Spinal cord (tissue), 10 donors: ENCODE measurements at places on chromosomes 1 and 21.

GRCh38 chr1:205047764-205048231 lies 4.8 kb downstream of the CNTN2 start:
- no peak for DNase-seq
- H3K36me3 ChIP-seq = peaks cover 3% of the 10 kb centered on the region
- H3K27ac ChIP-seq = no peak overlapping the region
- no peak overlapping the region for H3K4me3 ChIP-seq
- peaks cover 72% of the 10 kb centered on the region for H3K4me1 ChIP-seq

- no peaks in the 10 kb centered on the region for H3K36me3 ChIP-seq
- H3K4me1 ChIP-seq = peaks cover 8% of the 10 kb centered on the region
Measured at GRCh38 chr21:45248893-45249381, 38.8 kb downstream of the POFUT2 start.

DNA sequence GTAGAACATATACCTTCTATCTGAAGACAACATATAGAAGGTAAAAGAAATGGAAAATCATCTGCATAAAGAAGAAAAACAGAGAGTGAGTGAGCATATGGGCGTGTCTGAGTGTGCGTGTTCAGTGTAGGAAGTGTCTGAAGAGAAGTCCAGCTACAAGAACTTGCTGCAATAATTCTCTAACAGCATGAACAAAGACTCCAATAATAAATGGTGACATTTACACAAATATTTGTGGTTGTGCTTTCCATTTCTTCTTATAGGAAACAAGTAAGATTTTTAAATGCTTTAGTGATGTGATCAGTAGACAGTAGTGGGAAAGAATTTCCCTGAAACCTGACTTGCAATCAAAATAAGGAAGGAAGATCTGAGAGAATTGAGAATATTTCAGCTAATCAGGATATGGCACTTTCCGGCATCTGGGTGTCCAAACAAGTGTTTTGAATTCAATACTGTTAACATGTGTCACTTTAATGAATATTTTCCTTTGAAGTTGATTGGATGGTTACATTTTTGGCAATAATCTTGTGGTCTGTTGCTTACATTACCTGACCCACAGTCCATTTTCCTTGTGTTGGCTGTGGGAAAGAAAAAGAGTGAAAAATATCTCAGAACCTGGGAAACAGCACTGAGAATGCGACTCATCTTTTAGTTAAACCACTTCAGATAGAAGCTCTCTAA lies 154.0 kb downstream of the TGFB2 start:
- H3K27ac ChIP-seq = peak overlapping the region; percentile 35
- DNase-seq = no peak
- H3K27me3 ChIP-seq = no peaks in the 10 kb centered on the region
- no peaks in the 10 kb centered on the region for H3K4me1 ChIP-seq
- H3K4me3 ChIP-seq = peak overlapping the region; percentile 19

GRCh38 chr21:31886915-31887314 lies 14.1 kb downstream of the HUNK start:
- no peak for DNase-seq
- H3K4me1 ChIP-seq = peaks cover 5% of the 10 kb centered on the region
- no peaks in the 10 kb centered on the region for H3K27me3 ChIP-seq
- no peaks in the 10 kb centered on the region for H3K36me3 ChIP-seq
- no peak overlapping the region for H3K27ac ChIP-seq

DNA sequence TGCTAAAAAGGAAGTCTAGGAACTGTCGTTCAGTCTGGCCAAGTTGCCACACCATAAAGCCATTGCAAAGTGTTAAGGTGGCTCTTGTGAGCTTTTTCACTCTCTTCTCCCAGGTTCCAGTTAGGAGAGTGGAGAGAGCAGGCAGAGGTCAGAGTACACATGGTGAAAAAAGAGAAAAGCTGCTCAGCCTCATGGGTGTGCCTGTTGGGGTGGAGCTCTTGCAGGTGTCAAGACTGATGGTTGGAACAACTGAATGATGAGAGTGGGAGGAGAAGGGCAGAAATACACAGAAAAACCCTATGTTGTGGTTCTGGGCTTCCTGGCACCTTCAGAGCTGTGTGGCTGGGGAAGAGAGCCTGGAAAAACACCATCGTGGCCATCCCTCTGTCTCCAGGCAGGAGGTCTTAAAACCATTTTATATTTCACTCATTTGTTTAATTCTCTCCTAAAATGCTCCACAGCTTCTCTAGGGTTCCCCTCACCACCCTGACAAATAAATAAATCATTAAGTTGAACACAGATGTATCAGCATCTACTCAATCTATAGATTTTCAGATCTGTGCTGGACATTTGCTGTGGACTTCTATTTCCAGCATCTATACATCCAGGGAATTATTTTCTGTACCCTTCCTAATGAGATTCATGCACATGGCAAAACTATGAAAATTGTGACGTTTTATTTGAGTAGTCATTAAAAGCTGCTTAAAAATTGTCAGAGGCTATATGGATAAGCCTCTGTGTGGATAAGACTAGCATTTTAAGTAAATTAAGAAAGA lies 17.5 kb downstream of the UBASH3A start:
- H3K27ac ChIP-seq = no peak overlapping the region
- no peak for DNase-seq
- H3K4me3 ChIP-seq = no peak overlapping the region
- H3K4me1 ChIP-seq = peaks cover 3% of the 10 kb centered on the region
